ENCODE measurements at places on chromosomes 3 and 15.

DNA sequence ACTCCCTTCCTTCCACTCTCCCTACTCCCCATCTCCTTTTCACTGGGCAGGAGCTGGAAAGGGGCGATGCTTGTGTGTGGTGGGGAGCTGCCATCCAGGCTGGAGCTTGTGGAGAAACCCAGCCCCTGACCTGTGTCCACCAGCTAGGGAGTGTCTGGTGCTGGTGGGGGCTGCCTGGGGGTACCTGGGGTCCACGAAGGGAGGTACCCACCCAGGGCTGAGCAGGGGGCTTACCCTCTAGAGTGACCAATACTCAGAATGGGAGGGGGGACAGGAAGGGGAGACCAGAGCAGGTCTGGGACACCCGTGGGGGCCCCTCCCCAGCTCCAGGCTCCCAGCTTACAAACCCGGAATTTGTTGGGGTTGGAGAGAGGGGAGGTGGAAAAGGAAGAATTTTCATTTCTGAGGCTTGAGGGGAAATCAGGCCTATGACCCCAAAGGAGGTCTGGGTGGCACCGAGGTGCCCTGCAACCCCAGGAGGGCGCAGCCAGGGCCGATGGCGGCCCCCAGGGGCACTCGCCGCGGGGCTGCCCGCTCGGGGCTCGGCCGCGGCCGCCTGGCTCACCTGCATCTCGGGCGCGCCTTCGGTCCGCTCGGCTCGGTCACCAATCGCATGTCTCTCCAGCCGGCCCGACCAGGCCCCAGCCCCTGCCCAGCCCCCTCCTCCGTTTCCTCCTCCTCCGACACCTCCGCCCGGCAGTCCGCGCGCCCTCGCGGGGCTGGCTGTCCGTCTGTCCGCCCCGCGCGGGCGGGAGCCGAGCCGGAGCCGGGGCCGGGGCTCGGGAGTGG is 773 bp downstream of the LINGO1 start:
- DNase-seq = no peak

DNA sequence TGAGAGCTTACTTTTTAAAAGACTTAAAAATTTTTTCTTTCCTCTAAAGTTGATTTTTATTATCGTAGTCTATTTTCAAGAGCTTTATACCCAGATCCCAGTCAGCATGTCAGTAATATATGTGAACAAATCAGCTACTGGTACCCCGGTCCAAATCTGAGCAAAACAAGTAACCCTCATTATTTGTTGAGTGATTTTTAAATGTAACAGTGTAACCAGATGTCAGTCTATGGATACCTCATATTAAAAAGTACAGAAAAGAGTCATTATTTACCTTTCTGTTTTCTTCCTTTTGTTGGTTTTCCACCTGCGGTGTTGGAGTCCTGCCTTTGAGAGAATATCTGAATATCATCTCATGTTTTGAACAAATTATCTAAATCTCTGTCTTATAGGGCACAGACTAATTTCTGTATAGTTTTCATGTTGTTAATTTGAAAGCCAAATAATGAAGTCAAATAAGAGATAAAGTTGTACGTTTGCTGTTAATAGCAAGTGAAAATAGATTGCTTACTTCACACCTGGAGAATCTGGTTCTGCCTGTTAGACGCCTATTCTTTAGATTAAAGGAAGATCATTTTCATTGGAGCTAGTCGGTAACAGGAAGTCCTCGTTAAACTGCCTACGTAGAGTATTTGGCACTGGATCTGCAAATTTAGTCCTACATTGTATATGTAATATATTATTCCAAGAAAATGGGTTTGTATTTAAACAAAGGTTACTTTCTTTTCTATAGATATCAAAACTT is at the start of gene STX19:
TSS of gene STX19 (minus strand) at position 505 of the 745 bp plus-strand sequence. CDS start 13,328 bp downstream, outside the sequence.
- peak; percentile 10 for DNase-seq

GRCh38 chr3:177679568-177680471 is 482.5 kb upstream of the TBL1XR1 start:
- DNase-seq = no peak

DNA sequence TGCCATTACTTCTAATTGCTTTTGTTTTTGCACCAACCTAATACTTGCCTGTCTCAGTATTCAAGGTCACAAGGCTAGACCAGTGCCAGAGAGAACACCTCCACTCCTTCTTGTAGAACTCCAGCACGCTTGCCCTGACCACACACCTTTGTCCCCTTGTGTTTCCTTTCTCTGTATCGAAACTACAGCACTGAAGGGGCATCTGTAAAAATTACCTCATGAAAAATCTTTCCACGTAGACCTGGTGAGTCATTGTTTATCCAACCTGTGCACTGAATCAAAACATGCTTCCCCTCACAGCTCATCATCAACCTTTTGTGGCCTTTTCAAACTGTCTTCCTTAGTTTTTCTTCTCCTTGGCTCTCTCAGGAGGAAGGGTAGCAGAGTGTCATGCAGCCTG is 259.5 kb downstream of the THRB start:
- no peak for DNase-seq

- DNase-seq = no peak
Measured at GRCh38 chr3:195255176-195255500, 15.8 kb downstream of the XXYLT1 start.

DNA sequence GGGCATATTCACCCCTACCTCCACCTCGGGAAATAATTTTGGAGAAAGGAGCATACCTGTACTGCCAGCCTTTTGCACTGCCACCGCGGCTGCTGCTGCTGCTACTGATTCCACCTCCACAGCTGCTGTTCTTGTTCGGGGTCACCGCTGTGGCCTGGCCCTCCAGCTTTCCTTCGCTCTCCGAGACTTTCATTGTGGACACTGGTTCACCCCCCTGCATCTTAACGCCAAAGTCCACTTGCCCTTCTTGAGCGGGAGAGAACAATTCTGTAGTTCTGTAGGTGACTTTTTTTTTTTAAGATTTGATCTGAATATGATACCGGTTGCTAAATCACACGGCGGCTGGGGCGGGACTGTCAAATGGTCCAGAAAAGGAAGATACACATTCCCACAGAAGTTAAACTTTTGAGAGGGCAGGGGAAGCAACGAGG is 701 bp downstream of the OSBPL11 start:
- no peak for DNase-seq

DNA sequence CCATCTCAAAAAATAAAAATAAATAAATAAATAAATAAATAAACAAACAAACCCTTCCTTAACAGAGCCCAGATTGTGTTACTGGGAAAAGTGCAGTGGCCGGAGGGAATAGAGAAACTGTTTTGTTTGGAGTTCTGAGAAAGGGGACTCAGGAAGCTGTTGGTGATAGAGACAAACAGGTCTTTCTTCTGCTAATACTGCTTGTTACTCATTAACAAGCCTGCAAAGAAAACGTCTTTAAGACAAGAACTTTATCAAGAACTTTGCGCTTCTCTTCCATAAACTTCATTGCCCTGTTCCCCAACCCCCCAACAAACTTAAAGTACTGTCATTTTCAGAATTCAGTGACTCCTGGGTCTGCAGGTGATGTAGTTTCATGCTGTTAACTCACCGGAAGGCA is 68.8 kb upstream of the GSK3B start:
- no peak for DNase-seq

DNA sequence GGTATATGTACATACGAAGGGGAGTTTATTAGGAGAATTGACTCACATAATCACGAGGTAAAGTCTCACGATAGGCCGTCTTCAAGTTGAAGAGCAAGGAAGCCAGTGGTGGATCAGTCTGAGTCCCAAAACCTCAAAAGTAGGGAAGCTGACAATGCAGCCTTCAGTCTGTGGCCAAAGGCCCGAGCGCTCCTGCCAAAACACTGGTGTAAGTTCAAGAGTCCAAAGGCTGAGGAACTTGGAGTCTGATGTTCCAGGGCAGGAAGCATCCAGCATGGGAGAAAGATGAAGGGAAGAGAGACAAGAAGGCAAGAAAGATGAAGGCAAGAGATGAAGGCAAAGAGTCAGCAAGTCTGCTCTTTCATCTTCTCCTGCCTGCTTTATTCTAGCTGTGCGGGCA is 16.8 kb upstream of the LRRN1 start:
- no peak for DNase-seq

GRCh38 chr3:124927574-124928045 is 6.9 kb downstream of the MUC13 start:
- no peak for DNase-seq

Data from NCI-H1048 (cell line).